ENCODE measurements at places on chromosomes 4 and X.

GRCh38 chrX:69264158-69264581 lies 98.9 kb upstream of the PJA1 start:
- DNase-seq: no peak

DNA sequence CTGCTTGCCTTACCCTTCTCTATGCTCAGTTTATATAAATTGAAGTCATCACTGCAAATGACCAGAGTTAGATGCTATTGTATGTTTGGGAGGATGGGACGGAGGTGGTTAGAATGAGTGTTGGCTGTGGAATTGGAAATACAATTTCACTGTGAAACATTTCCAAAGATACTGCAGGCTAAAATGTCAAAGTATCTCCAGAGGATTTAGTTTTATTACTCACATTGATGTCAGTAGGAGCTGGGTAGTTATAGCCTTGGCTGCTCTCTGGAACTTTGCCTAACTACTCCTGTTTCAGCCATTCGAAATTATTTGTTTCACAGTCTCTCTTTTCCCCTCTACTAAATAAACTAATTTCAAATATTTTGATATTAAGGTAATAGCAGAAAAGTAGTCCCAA lies 92.6 kb upstream of the PPP3CA start:
- no peak for DNase-seq

GRCh38 chrX:115093191-115093590 lies 75.8 kb upstream of the IL13RA2 start:
- no peak for DNase-seq

GRCh38 chr4:122914292-122914904 lies 8.0 kb downstream of the NUDT6 start:
- no peak for DNase-seq

DNA sequence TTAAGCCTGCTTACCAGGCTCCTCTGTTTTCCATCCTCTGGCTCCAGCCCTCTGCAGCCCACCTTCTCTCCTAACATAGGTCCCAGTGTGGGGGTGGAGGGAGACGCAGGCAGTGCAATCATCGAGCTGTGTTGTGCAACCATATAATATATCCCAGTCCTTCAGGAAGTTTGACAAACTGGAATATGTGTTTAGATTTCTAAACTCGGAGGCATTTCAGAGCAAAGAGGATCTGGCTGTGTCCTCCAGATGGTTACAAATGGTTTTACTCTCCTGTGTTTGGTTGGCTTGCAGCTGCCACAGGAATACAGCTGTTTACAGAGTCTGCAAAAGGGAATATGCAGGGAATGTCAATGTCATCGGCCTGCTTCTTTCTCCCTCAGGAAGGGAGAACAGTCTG lies 195.3 kb upstream of the LNX1 start:
- DNase-seq: no peak

DNA sequence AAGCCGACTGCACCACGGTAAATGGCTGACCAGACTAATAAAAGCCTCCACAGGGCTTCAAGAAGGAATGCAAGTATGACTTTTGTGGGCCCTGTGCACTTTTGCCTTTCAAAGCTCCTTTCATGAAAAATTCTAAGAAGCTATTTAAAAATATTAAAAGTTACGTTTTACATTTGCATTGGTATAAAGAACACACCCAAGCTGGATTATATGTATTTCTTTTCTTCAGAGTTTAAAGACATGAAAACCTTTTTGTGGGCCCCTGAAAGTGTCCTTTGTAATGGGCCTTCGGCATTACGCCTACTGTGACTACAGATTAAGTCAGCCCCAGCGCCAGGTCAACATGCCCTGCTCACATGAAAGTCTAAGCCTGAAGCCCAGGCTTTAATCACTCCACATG lies 20.5 kb upstream of the ASB5 start:
- no peak for DNase-seq

DNA sequence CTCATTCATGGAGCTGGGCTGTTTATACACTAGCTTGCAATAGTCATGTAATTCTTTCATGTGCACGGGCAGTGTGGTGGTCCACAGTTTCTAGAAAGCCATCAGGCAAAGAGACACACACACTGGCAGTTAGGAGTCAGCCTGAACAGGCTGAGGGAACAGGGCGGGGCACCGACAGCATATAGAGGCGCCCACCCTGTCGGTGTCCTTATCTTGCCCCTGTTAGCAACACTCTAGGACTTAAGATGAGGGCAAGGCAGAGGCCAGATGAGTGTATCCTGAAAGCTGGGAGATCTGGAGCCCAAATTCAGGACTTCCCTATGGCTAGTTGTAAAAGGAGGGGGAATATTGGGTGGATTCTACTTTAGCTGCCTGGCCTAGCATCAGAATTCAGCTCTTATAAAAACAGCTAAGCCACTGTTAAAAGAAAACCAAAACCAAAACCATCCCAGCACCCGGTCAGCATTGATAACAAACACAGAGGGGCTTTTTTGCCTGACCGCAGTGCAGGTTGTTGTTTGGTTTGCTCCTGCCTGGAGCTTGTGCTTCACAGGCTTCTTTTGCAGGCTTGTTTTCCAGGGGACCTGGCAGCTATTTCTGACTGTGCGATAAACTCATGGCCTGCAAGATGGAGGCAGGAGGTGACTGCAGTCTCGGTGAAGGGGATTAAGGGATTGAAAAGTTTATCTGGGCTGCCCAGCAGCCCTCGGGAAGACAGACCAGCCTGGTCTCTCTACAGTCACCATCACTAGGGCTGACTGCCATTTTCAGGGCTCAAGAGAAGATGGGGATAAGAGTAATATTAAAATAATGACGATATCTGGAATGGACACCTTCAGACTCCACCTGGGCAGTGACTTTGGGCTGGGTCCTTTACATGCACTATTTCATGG lies 638.9 kb downstream of the MID1IP1 start:
- peak; percentile 44 for DNase-seq

DNA sequence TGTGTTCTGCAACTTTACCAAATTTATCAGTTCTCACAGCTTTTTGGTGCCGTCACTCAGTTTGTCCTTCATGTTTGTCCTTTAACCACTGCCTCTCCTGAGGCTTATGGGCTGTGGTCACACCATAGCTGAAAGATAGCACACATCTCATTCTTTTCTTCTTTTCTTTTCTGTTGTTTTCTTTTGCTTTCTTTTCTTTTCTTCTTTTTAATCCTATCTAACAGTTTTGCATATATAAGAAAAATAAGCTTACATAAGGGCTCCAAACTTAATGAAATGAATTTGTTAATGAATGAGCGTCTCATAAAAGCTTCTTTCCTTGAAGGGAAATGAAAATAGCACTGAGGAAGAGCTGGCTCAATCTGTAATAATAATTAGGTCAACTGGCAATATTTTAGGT lies 1061.2 kb downstream of the PCDH18 start:
- no peak for DNase-seq

DNA sequence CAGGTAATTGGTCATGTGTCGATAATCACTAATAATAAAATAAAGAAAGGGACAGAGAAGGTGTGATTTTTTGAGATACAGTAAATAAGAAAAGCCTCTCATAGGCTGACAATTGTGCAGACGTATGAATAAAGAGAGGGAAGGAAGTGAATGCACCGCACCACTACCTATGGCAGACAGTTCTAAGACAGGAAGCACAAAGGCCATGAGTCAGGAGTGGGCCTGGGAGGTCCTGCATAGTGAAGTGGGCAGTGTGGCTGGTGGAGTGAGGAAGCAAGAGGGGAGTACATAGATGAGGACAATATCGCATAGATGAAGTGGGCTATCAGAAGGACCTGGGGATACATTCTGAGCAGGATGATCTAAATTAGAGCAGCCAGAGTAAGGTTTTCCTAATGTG lies 75.6 kb downstream of the BMP3 start:
- no peak for DNase-seq

DNA sequence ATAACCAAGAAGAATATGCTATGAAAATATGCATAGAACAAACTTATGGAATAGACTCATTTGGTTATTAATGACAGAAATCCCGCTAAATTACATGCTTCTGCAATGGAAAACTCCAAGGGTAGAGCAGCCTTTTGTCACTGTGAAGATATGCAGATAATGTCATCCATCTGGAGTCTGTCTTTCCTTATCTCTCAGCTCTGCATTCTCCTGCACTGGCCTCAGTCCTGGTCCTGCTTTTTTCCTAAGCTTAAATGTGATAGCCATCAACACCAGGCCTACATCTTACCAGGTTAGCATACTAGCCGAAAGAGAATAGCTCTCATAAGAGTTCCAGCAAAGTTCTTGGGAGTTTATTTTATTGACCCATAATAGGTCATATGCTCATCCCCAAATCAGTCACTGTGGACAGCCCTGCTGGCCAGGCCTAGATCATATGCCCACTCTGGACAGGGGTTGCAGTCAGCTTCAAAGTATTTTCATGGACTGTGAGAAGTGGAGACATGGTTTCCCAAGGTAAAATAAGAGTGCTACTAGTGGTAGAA lies 86.5 kb upstream of the LEF1 start:
- DNase-seq: no peak

DNA sequence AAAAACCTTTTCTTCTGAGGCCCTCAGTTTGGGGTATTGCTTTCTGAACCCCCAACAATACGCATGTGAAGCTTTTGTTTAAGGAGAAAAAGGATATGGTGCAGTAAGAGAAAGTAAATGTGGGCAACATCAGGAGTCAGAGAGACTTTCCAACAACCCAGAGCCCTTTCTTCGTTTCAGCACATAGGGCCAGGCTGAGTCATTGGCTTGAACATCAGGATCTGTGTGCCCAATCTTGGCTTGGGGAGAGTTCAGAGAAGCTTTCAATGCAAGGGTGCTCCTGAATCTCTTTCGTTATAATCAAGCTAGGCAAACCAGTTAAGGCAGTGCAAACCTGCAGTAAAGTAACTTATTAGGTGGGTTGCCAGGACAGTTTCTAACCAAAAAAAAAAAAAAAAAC lies 191.2 kb downstream of the FRMPD4 start:
- DNase-seq: no peak

DNA sequence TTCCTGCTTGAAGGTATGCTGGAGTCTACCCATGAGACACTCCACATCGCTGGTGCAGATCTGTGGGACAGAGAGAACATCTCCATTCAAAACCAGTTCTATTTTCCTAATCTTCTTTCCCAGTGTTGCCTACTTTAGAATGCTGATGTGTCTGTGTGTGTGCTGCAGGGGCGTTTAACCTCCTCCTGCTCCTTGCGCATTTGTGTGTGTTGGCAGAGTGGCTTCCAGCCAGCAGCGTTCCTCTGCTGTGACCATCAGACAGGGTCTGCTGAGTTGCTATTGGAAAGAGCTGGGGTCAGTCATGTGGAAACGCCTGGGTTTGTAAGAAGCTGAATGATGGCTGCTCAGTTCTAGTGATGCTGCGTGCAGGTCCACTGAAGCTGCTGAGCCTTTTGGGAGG lies 223.6 kb downstream of the RBMX2 start:
- DNase-seq: no peak

GRCh38 chr4:23680671-23681518 lies 209.0 kb downstream of the PPARGC1A start:
- no peak for DNase-seq

- DNase-seq: peak; percentile 10
These were observed 141.5 kb downstream of the RPS6KA6 start for GRCh38 chrX:84046403-84046984.

DNA sequence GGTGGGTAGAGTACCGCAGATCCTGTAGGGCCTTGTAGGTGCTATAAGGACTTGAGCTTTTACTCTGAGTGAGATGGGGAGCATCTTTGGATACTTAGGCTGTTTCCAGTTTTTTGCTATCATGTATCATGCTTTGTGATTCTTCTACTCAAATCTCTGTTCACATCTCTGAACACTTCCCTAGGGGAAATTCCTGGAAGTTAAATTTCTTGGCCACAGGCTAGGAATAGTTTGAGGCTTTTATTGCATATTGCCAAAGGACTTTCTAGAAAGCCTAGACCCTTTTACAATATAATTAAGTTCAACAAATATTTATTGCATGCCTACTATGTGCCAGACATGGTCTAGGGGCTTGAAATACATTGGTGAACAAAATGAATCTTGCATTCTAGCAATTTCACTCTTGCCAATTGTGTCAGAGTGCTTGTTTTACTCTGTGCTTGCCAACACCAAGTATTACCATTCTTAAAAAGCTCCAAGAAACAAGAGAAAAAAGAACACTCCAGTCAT lies 4.1 kb upstream of the PGRMC1 start:
- DNase-seq: no peak

DNA sequence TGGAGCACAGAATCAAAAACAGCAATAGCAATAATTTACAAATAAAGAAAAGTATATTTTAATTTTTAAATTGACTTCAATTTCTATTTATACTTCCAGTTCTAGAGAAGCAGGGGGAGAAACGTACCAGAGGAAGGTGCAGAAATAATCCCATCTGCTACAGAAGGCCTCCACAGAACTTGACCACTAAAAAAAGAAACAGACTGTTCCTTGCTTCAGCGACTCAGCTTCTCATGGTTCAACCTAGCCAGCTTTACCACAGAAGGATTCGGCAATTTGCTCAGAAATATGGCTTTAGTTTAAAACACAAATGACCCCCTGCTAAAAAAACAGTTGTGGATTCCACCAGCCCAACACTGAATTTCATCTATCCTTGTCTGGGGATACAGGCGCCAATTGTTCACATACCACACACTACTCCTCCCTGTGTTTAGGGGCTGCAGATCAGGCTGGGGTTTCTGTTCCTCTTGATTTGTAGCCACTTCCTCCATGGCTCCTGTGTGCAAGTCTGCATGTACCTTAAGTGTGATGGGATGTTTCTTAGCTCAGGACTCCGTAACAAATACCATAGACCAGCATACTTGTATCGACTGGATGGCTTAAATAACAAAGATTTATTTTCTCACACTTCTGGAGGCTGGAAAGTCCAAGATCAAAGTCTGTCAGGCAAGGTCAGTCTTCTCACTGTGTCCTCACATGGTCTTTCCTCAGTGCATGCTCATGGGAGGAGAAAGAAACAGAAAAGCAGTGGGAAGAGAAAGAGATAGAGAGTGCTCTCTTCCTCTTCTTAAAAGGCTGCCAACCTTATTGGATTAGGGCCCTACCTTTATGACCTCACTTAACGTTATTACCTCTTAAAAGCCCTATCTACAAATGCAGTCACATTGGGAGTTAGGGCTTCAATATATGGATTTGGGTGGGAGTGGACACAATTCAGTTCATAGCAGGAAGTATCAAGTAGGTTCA lies 79.1 kb downstream of the AMOT start:
- no peak for DNase-seq

DNA sequence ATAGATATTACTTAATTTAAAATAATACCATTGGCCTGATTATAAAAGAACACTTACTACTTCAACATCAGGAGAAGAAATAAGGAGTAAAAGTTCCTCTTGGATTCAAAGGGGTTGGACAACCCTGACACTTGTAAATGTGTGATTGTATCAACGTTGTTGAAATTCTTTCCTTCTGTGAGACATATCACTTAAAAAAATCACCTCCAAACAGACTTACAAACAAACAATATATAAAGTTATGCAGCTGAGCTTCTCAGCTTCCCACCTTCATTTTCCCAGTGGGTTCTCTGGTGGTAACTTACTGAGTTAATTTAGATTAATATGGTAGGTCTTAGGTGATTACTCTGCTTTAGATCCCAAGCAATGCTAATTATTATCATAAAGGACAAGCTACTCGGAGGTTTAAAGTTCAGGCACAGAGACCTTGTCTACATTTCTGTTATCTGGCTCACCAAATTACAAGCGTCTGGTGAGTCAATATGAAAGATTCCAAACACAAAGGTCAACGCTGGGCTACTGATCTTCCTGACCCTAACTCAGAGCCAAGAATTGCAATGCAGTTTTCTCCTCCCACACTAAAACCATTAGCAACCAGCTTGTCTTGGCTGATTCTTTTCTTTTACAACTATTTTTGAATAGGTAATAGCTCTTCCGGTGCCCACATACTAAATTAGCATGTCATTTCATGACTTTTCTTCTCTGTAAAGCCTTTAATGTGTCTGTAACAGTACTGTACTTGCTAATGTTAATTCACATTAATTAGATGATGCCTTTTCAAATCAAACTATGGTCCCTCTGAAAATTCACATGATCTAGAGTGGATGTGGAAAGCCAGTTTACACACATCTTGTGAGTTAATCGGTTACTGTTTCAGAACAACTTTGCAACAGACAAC lies 157.6 kb downstream of the RASL11B start:
- no peak for DNase-seq
